Tibial artery (tissue), 4 donors: ENCODE measurements at places on chromosomes 16 and 17.

DNA sequence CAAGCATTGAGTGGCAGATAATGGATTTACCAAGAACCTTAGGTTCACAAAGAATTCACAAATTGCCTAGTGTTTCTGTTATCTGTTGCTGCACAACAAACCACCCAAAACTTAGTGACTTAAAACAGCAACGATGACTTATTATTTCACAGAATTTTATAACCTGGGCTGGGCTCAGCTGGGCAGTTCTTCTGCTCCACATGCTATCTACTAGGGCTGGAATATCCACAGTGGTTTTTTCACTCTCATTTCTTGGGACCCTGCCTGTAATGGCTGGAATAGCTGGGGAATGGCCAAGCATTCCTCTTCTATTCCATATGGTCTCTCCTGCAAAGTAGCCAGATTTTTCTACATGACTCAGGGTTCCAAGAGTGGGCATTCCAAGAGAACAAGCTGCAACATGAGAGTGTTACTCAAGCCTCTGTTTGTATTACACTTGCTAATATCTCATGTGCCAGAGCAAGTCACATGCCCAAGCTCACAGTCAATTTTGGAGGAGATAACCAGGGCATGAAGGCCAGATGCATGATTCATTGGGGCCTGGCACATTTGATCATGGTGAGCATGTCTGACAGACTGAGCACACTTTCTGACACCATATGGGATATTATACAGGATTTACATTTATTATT lies 4.9 kb upstream of the PSMD7 start:
- no peak overlapping the region for H3K27ac ChIP-seq
- no peak overlapping the region for H3K4me3 ChIP-seq
- H3K4me1 ChIP-seq: peaks cover 9% of the 10 kb centered on the region
- no peaks in the 10 kb centered on the region for H3K27me3 ChIP-seq

DNA sequence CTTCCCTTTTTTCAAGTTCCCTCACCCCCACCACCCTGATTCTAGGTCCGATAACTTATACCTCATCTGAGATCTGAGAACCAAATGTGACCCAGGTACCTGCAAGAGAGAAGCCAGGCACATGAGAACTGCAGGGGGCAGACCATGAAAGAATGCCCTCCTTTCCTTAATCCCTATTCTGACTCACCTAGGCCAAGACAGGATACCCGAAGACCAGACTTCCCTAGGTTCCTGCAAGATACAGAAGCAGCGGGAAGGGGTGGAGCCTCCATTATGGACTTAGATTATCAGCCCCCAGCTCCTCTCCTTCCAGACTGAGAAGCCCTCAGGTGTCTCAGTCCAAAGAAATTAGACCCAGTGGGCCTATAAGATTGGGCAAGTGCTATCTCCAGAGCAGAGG lies 2.1 kb downstream of the KCNAB3 start:
- H3K4me3 ChIP-seq: no peak overlapping the region
- peaks cover 13% of the 10 kb centered on the region for H3K4me1 ChIP-seq
- H3K27me3 ChIP-seq: peaks cover 10% of the 10 kb centered on the region
- no peak for DNase-seq
- no peaks in the 10 kb centered on the region for H3K36me3 ChIP-seq
- H3K27ac ChIP-seq: no peak overlapping the region

DNA sequence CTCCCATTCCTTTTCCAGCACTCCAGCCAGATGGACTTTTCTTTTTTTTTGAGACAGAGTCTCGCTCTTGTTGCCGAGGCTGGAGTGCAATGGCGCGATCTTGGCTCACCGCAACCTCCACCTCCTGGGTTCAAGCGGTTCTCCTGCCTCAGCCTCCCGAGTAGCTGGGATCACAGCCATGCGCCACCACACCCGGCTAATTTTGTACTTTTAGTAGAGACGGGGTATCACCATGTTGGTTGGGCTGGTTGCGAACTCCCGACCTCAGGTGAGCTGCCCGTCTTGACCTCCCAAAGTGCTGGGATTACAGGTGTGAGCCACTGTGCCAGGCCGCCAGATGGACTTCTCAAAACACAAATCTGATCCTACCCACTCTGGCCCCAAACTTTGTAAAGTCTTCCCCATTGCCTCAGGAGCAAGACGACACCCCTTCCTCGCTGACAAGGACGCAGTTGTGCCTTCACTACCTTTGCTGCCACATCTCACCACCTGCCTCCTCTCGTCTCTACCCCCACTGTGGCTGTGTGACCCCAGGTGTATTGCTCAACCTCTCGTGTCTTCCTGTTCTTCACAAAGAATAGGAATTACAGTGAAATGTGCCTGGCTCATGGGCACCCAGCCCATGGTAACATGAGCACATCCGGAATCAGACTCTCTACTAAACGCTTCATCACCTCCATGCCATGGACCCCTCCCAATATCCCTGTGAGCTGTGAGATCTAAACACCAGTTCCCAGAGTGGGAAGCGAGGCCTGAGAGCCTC lies 3.7 kb upstream of the BANP start:
- H3K4me3 ChIP-seq: no peak overlapping the region
- H3K27ac ChIP-seq: no peak overlapping the region
- no peaks in the 10 kb centered on the region for H3K4me1 ChIP-seq
- no peaks in the 10 kb centered on the region for H3K27me3 ChIP-seq
- H3K36me3 ChIP-seq: no peaks in the 10 kb centered on the region

DNA sequence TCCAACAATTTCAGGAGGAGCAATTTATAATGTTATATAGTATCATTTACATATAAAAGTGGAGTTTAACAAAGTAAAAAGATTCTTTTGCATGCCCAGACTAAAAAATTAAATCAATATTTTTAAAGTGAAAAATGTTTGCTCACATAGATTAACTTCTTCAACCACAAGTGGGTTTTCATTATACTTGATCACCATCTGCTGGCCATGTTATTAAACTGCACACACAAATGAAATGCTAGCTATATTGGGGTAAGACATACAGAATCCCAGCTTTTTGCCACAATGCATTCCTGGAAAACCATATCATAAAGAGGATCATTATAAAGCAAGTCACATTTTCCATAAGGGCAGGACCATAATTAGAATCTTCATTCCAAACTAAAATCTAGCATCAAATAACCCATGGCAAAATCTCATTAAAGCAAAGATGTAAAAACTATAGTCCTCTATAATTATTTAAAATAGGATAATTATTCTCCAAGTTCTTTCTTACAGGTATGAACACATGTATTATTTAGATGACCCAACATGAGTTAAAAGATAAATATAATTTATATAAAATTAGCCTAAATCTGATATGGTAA lies 26.3 kb downstream of the CEP112 start:
- no peaks in the 10 kb centered on the region for H3K4me1 ChIP-seq
- no peak overlapping the region for H3K27ac ChIP-seq
- no peak overlapping the region for H3K4me3 ChIP-seq
- no peaks in the 10 kb centered on the region for H3K27me3 ChIP-seq

- H3K4me1 ChIP-seq: no peaks in the 10 kb centered on the region
- H3K27ac ChIP-seq: no peak overlapping the region
- H3K4me3 ChIP-seq: no peak overlapping the region
These were observed 37.1 kb downstream of the ARHGAP44 start for GRCh38 chr17:12826431-12826830.

GRCh38 chr17:30926516-30926915 lies 4.8 kb downstream of the ADAP2 start:
- H3K27me3 ChIP-seq: peaks cover 6% of the 10 kb centered on the region
- no peak overlapping the region for H3K27ac ChIP-seq
- peaks cover 12% of the 10 kb centered on the region for H3K4me1 ChIP-seq
- no peaks in the 10 kb centered on the region for H3K36me3 ChIP-seq
- peak; percentile 0 for DNase-seq

GRCh38 chr16:16009401-16009800 lies 60.0 kb downstream of the ABCC1 start:
- H3K27me3 ChIP-seq: no peaks in the 10 kb centered on the region
- peaks cover 6% of the 10 kb centered on the region for H3K4me1 ChIP-seq
- H3K27ac ChIP-seq: no peak overlapping the region
- DNase-seq: no peak
- H3K4me3 ChIP-seq: no peak overlapping the region
- peaks cover 16% of the 10 kb centered on the region for H3K36me3 ChIP-seq

GRCh38 chr17:67312265-67312664 lies 54.1 kb downstream of the PSMD12 start:
- DNase-seq: no peak
- peaks cover 8% of the 10 kb centered on the region for H3K27me3 ChIP-seq
- no peaks in the 10 kb centered on the region for H3K36me3 ChIP-seq

- no peak overlapping the region for H3K27ac ChIP-seq
- H3K36me3 ChIP-seq: no peaks in the 10 kb centered on the region
- DNase-seq: no peak
- H3K4me3 ChIP-seq: no peak overlapping the region
- peaks cover 30% of the 10 kb centered on the region for H3K4me1 ChIP-seq
- H3K27me3 ChIP-seq: no peaks in the 10 kb centered on the region
These were observed 300.6 kb downstream of the SOX9 start for GRCh38 chr17:72421128-72422092.

DNA sequence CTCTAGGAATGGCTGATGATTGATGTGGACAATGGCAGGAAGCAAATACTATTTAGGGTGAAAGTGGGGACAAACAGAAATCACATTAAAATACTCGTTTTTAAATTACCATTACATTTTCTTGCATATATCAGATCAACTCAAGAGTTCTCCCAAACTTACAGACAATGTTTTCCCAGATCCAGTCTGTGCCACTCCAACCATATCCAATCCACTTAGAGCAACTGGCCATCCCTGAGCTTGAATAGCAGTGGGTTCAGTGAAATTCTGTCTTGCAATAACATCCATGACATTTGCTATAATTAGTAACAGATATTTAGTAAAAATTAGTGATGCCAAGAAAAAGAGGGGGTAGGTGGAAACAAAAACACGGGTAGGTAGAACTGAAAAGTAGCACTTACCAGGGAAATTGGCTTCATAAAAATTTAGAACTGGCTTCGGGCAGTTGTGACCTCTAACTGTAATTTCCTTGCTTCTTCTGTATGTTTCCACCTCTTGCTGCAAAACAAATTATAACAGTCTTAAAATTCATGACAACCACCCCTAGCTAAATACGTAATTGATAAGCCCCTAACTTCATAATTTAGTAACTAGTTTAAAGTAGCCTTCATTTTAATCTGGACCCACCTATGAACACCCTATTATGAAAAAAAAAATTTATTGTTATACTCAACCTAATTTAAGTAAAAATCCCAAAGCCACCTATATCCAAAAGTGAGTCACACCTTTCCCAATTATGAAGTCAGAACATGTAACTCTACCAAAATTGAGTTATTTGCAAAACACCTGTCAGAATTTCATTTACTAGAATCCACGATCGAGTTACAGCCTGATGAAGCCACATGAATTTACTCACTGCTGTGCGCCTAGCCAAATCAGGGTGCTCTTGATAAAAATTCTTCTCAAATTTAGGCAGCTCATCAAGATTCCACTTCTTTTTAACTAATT lies 2.0 kb downstream of the DDX5 start:
- H3K4me3 ChIP-seq: peak overlapping the region; percentile 97
- no peaks in the 10 kb centered on the region for H3K27me3 ChIP-seq
- peaks cover 53% of the 10 kb centered on the region for H3K4me1 ChIP-seq
- peaks cover 52% of the 10 kb centered on the region for H3K36me3 ChIP-seq
- H3K27ac ChIP-seq: peak overlapping the region; percentile 100

DNA sequence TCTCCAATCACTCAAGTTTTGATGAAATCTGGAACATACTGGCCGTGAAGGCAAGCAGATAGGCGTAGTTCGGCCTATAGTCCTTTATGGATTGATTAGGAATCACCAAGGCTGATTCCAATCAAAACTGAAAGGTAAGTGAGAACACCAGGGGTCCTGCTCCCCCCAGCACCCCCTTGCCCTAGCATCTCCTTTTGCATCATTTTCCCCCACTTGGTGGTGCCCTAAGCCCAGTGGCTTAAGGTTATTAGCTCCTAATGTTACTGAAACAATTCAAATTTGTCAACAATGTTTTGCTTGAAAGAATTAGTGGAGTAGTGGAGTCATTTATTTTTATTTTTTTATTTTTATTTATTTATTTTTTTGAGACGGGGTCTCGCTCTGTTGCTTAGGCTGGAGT lies 4.9 kb downstream of the SLFN14 start:
- H3K27ac ChIP-seq: no peak overlapping the region
- H3K4me3 ChIP-seq: no peak overlapping the region
- peaks cover 22% of the 10 kb centered on the region for H3K27me3 ChIP-seq
- H3K36me3 ChIP-seq: no peaks in the 10 kb centered on the region
- no peak for DNase-seq
- no peaks in the 10 kb centered on the region for H3K4me1 ChIP-seq

DNA sequence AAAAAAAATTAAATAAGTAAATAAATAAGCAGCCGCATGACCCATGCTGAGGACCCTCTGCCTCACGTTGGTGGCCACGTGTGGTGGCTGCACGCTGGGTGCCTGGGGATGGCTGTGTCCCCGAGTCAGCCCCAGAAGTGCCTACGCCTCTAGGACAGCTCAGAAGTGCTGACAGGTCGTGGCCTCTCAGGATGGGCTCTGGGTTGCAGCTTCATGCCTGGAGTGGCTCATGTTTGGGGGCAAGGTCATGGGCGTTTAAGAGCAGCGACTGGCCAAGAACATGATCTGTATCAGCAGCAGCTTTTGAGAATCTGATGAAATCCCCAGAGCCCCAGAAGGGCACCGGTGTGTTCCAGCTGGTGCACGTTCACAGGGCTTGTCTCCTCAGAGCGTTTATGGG lies 26.8 kb upstream of the CAPN15 start:
- DNase-seq: no peak
- no peaks in the 10 kb centered on the region for H3K4me1 ChIP-seq
- no peak overlapping the region for H3K4me3 ChIP-seq

- no peaks in the 10 kb centered on the region for H3K36me3 ChIP-seq
- H3K27ac ChIP-seq: no peak overlapping the region
- no peak overlapping the region for H3K4me3 ChIP-seq
- H3K4me1 ChIP-seq: no peaks in the 10 kb centered on the region
- H3K27me3 ChIP-seq: peaks cover 21% of the 10 kb centered on the region
- DNase-seq: no peak
These were observed 110.2 kb upstream of the NLRP1 start for GRCh38 chr17:5694551-5694950.

DNA sequence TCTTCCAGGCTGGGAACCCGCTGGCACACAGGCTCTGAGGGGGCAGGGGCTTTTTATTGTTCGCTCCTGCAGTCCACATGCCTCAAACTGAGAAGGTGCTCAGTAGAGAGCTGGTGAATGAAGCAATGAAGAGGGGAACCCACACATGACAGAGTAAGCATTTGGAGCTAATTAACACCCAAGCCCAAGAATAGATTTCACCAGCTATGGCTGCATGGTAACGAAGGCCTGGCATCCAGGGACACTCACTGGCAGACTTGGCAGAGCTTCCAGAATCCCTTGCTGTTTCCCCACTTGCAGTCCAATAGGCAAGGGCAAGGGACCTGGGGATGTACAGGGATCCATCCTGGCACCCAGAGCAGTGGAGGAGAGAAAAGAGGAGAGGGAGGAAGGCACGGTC lies 12.2 kb downstream of the FLOT2 start:
- H3K27ac ChIP-seq: no peak overlapping the region
- peaks cover 58% of the 10 kb centered on the region for H3K36me3 ChIP-seq
- H3K4me1 ChIP-seq: no peaks in the 10 kb centered on the region
- DNase-seq: no peak
- no peaks in the 10 kb centered on the region for H3K27me3 ChIP-seq

GRCh38 chr17:7167832-7168231 lies 11.3 kb downstream of the ASGR1 start:
- no peaks in the 10 kb centered on the region for H3K4me1 ChIP-seq
- no peaks in the 10 kb centered on the region for H3K36me3 ChIP-seq
- no peak overlapping the region for H3K27ac ChIP-seq
- H3K27me3 ChIP-seq: no peaks in the 10 kb centered on the region
